ENCODE measurements at places on chromosomes 12 and 14.

- no peak for DNase-seq
Observed at GRCh38 chr12:42585841-42586216, 3.7 kb downstream of the PRICKLE1 start.

- peak; percentile 11 for DNase-seq
Observed at GRCh38 chr12:49609059-49609874, 3.8 kb upstream of the FAM186B start.

- no peak for DNase-seq
Observed at GRCh38 chr12:119940897-119941296, 48.1 kb upstream of the BICDL1 start.

DNA sequence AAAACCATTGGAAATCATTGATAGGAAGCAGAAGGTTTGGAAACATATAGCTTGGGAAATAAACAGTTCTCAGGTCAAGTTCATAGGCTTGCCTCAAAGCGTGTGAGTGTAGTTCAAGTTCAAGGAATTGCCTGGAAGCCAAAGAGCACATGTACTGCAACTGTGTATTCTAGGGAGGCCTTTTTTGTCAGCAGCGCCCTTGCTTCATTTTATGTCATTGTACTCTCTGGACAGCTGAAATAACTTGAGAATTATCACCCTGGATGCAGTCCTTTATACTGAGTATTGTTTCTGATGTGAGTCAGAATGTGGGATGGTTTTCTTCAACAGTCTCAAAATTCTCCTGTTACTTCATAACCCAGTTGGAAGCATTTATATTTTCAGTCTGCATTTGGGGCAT lies 16.0 kb upstream of the EVL start:
- DNase-seq, result no peak

DNA sequence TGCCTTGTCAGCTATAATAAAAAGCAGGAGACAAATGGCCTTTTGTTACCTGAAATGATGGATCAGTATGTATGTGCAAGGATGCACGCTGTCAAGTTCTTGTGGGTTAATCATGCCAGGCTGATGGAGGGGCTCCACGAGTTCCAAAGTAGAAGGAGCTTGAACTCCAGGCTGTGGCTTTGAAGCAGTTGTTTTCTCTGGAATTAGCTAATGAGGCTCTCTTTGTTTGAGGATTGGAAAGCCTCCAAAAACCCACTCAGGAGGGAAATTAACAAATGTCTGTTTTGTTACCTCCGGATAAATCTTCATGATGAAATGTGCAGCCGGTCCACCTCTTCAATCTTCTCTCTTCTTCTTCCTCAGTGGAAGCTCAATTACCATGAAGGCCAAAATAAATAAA lies 605.5 kb downstream of the DIO2 start:
- DNase-seq, result no peak

DNA sequence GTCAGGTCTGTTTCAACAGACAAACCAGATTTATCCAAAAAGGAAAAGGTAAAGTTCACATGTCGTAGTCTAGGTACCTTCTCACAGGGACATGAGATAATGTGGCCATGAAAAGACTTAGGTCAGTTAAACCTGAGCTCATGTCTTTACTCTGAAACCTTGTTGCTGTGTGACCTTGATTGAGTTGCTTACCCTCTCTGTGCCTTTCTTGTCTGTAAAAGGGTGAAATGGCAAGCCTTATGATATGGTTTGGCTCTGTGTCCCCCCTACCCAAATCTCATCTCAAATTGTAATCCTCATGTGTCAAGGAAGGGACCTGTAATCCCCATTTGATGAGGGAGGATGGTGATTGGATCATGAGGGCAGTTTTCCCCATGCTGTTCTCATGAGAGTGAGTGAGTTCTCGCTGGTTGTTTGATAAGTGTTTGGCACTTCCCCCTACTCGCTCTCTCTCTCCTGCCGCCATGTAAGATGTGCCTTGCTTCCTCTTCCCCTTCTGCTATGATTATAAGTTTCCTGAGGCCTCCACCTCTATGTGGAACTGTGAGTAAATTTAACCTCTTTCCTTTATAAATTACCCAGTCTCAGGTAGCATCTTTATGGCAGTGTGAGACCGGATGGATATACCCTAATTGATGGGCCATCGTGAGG lies 299.8 kb downstream of the ADGRD1 start:
- no peak for DNase-seq
